Activated CD4-positive, alpha-beta memory T cell treated with anti-CD3 and anti-CD28 coated beads, Interleukin-2, amount 10 ng/mL, durations not matched to agents 7 days and 5 days (primary cell): ENCODE measurements at places on chromosomes 1 and 21.
A peak's percentile ranks its signal among the peaks of the same experiment; 100 is the strongest.

DNA sequence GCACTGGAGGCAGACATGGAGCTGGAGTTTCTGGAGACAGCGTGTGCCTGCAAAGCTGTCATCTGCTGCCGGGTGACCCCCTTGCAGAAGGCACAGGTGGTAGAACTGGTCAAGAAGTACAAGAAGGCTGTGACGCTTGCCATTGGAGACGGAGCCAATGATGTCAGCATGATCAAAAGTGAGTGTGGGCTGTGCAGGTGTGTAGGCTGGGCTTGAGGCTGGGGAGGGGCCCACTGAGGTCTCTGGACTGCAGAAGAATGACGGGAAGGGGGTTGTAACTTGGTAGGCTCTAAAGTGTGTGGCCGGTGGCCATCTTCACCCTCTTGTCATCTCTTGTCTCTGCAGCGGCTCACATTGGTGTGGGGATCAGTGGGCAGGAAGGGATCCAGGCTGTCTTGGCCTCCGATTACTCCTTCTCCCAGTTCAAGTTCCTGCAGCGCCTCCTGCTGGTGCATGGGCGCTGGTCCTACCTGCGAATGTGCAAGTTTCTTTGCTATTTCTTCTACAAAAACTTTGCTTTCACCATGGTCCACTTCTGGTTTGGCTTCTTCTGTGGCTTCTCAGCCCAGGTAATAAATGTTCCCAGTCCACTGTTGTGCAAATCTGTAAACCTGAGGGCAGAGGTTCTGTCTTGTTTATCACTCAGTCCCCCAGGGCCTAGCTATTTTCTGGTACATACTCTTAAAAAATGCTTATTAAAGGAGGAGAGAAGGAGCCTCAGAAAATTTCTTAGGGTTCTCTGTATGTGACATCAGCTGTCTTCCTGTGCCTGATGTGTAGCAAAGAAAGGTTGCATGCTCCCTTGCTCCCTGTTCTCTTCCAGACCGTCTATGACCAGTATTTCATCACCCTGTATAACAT, 19.9 kb downstream of the ATP8B2 start:
- DNase-seq, result peak; percentile 87

GRCh38 chr1:30111431-30111830, 612.0 kb downstream of the MATN1 start:
- no peak for DNase-seq

GRCh38 chr1:209552406-209553264, 30.9 kb upstream of the CAMK1G start:
- no peak for DNase-seq

GRCh38 chr1:82848043-82848442, 1047.3 kb downstream of the ADGRL2 start:
- DNase-seq, result no peak

DNA sequence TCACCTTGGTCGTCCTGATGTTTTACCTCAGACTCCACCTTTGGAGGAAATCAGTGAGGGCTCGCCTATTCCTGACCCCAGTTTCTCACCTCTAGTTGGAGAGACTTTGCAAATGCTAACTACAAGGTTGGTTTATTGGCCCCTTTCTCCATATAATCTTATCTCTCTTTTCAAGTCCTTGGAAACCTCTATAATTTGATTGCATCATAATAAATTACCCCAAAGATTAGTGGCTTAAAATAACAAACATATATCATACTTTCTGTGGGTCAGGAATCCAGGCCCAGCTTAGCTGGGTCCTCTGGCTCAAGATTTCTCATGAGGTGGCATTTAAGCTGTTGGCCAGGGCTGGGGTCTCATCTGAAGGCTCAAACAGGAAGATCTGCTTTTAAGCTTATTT, 12.1 kb upstream of the PSMD4 start:
- DNase-seq, result no peak

DNA sequence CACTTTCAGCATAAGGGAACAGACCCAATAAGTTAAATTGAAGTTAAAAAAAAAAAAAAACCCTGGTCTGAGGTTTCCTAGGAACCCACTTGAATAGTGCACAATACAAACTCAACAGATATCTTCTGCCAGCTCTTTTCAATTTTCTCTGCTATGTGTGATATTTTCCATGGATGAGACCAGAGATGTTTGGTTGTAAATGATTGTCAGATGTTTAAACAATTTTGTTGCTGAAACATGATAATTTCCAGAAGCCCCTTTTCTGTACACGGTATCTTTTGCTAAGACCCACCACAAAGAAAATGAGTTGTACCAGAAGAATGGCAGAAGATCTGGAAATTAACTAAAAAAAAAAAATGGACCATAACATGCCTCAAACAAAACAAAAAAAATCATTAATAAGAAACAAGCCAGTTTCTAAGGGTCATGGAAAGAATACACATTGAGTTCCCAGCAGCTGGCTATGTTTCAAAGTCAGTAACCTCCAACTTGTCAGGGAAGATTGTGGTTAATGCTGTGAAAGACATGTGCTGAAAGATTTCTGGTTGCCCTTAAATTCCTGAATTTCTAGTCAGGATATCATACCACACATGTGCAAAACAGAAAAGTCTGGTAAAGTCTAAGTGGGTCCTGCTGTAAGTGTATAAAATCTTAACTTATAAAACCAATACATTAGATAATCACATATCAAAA, 35.6 kb upstream of the MGST3 start:
- DNase-seq, result no peak

- no peak for DNase-seq
Measured at GRCh38 chr1:8955406-8955805, 9.7 kb downstream of the CA6 start.

DNA sequence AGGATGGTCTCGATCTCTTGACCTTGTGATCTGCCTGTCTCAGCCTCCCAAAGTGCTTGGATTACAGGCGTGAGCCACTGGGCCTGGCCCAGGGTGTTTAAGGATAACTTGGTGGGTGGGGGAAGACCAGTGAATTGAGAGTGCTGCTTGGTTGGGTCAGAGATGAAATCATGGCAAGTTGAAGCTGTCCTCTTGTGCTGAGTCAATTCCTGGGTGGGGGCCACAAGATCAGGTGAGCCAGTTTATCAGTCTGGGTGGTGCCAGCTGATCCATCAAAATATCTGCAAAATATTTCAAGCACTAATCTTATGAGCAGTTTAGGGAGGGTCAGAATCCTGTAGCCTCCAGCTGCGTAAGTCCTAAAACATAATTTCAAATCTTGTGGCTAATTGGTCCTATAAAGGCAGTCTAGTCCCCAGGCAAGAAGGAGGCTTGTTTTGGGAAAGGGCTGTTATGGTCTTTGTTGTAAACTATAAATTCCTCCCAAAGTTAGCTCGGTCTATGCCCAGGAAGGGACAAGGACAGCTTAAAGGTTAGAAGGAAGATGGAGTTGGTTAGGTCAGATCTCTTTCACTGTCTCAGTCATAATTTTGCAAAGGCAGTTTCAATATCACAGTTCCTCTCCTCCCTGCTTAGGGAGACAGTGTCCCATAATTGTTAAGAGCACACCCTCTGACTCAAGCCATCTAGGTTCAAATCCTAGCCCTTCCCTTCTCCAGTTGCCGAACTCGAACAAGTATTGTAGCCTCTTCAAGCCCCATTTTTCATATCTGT, 66.8 kb upstream of the BACH1 start:
- DNase-seq, result no peak

GRCh38 chr1:172637522-172637921, 21.4 kb upstream of the FASLG start:
- no peak for DNase-seq

DNA sequence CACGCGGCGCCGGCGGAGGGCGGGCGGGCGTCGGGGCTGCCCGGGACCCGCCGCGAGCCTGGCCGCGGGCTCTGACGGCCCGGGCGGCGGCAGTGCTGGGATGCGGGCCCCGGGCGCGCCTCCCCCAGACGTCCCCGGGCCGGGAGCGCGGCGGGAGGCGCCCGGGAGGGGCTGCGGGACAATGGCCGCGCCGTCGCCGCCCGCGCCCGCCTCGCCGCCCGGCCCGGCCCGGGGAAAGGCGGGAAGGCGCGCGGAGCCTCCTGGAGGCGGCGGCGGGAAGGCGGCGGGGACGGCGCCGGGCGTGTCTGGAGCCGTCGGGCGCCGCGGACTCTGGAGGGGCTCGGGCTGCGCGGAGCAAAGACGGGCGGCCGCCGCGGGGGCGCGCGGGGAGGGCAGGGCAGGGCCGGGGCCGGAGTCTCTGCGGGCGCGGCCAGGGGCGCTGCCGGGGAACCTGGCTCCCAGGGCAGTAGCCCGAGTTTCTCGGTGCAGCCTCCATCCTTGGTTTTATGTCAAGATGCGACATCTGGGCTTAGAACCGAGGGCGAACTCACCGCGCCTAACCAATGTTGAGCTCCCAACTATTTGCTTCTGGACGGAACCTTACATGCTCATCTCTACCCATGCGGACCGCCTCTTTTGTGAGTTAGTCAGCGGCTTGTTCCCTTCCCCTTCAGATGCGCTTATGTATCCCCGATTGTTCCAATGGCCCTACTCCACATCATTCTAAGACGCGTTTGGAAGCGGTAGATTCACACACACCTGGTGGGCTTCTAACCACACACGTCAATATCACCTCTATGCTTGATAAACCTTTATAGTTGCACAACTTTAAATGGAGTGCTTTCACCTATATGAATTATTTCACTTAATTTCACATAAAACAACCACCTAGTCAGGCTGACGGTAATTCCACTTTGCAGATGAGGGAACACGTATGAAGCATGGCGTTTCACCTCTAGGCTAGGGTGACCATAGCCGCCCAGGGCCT, 651 bp downstream of the ZBTB8A start:
- no peak for DNase-seq

DNA sequence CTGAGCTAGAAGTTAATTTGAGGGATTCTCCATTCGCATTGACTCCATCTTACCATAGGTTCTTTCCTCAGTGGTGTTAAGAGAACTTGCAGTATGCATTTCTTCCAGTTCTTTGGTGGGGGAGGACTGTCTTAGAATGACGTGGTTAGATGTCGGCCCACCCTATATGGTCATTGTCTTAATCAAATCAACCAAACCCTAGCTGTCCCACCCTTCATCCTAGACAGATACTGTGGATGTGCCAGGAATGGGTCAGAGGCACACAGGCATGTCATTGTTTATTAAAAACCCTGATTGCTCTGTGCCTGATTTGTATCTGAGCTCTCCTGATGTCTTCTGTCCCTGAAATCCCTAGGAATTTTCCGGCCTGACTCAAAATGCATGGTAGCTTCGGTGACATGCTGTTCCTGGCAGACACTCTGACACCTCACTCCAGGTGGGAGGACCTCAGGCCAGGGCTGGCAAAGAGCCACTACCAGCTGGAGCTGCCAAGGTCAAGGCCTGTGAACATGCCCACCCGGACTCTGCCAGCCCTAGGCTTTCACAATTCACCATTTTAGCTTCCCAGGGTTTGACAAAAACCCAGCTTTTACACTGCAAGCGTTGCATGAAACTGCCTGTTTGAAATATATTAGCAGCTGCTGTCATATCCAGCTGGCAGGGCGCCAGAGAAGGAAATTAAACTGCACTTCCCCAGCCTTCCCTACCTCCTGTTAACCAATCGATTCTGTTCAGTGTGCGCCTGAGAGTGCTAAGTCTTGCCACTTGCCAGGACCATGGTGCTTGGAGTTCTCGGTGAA, 134.0 kb downstream of the FAM78B start:
- no peak for DNase-seq

DNA sequence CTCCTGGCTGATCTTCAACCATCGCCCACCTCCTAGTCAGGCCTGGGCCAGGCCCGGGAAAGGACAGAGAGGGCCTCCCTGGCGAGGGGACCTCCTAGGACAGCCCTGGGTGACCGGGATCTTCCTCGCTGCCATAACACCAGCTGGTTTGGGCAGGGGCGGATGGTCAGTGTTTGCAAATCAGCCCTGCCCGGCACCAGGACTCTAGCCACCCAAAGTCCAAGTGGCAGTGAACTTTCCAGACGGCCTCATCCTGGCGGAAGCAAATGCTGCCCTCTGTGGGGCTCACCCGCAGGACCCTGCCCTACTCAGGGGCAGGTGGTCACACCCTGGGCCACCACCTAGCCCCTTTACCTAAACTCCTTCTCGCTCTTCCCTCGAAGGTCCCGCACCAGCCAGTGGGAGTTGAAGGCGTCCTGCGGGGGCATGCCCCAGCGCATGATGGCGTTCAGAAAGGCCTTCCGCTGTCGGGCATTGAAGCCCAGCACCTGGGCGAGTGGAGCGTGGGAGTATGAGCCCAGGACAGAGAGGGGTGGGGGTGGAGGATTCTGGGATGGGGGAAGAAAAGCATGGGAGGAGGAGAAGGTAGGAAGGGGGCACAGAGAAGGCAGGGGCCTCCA, 55.3 kb downstream of the CHD5 start:
- no peak for DNase-seq

- no peak for DNase-seq
Measured at GRCh38 chr1:212450331-212450881, 17.7 kb downstream of the NENF start.

- DNase-seq, result no peak
Measured at GRCh38 chr1:59355361-59355760, 58.5 kb downstream of the FGGY start.

DNA sequence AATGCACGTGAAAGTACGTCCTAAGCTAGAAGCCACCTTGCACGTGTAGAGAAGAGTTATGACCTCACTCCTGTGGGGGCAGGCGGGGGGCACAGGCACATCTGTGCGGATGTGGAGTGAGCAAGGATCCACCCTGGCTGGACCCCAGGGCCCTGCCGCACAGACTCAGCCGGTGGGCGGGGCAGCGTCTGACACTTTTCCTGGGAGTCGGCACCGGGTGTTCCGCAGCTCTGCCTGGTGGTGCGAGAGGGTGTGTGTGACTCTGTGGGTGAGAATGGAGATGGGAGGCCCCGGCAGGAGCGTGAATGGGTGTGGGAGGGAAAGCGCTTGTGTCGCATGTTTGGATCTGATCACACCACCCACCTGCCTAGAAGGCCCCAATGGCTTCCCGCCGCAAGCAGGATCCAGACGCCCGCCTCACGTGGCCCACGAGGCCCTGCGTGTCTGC, 29.5 kb downstream of the RAP1GAP start:
- no peak for DNase-seq

DNA sequence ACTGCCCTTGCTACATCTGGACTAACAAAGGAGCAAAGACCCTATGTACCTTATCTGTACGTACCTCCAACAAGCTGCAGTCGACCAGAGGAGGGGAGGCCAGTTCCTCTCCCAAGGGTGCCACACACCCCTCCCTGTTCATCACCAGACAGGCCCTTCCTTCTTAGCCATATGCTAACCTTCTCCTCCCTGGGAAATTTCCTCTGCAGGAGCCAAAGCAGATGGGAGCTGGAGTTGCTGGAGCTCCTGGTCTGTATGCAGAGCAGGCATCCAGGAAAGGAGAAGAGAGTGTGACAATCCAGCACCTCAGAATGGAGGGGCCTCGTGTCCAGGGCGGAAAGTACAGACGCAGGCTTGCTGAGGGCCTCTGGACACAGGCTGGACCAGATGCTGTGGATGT, 48.5 kb downstream of the C8B start:
- no peak for DNase-seq

GRCh38 chr1:153538315-153538821, 2.4 kb downstream of the S100A5 start:
- no peak for DNase-seq

- no peak for DNase-seq
Measured at GRCh38 chr1:17204546-17205440, at the start of gene PADI1. PADI1 (plus strand) TSS chr1:17205128; CDS start chr1:17205218, 90 bp downstream.

- DNase-seq, result no peak
Measured at GRCh38 chr1:161166669-161167548, 683 bp downstream of the PPOX start.

- no peak for DNase-seq
Measured at GRCh38 chr1:90719330-90720144, 2.4 kb upstream of the BARHL2 start.
